NCI-H1092 (cell line): ENCODE measurements at places on chromosomes 4 and X.

- DNase-seq: no peak
Observed at GRCh38 chrX:38649221-38649620, 87.9 kb downstream of the TSPAN7 start.

- DNase-seq: no peak
Observed at GRCh38 chrX:47940448-47940847, 63.3 kb downstream of the ZNF182 start.

DNA sequence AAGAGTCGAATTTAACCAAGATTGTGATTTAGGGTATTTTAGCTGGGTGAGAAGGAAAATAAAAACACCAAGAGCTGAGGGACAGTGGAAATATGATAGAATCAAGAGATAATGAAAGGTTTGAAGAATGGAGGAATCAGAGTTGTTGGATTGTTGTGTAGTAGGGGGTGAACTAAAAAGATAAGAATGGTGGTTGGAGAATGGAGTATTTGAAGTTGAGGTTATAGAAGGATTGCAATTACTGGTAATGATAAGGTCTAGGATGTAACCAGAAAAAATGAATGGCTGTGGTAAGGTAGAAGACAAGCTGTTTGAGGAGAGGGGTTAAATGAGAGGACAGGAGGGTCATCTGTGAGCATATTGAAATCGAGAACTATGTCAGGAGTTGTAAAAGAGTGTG, 4.5 kb downstream of the ABCE1 start:
- no peak for DNase-seq

DNA sequence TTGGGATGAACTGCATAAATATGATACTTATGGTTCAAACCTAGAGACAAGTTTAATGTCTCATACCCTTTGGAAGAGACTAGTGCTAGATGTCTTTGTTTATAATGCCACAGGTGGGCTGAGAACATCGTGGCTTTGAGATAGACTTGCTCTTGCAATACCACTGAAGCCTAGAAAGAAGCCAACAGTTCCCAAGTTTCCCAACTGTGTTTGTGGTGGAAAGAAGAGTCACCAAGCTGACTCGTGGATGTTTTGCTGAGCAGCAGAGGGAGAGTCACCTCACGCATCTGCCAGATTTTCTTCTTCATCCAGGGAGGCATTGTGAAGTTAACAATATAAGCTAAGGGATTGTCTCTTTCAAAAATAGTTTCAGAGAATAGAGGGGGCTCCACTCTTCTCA, 1076.2 kb downstream of the C4orf33 start:
- no peak for DNase-seq

DNA sequence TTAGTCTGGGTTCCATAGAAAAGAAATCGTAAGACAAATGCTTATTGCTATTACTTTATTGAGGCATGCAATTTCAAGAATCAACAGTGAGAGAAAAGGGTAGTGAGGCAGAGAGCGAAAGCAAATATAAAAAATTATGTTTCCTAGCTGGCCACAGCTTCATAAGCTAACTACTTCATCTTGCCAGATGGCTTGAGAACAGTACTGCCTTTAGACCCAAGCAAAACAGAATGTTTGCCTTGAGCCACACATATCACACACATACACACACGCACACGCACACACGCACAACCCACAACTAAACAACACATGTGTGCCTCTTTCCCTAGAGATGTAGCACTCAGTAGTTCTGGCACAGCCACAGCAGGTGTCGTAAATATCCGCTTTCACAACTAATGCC, 31.6 kb upstream of the NR0B1 start:
- no peak for DNase-seq

DNA sequence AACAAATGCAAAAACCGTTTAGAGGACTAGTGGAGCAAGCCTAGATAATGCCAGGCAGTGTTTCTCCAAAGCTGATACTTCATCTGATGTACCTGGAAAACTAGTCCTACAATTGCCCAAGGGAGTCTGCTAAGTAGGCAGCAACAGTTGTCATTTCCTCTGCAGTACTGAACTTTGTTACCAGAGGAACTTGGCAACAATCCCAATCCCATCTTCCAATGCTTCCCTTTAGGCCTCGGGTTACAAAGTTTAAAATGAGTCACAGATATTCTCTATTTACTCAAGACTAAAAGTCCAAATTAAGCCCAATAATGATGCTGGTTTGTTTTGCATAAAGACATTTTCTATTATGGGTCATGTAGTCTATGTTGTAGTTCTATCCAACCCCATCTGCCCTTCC, 120.0 kb upstream of the GLRA2 start:
- DNase-seq: no peak

DNA sequence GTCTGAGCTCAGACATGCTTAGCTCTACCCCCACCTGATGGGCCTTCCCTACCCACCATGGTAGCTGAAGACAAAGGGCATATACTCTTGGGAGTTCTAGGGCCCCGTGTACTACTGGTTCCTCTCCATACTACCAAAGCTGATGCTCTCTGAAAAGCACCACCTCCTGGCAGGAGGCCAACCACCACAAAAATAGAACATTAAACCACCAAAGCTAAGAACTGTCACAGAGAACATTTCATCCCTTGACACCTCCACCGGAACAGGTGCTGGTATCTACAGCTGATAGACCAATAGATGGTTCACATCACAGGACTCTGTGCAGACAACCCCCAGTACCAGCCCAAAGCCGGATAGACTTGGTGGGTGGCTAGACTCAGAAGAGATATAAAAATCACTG, 13.4 kb downstream of the EDA2R start:
- no peak for DNase-seq
